ENCODE measurements at places on chromosomes 5 and 9.

GRCh38 chr9:31597977-31598376 is 786.5 kb upstream of the ACO1 start:
- DNase-seq: no peak

- DNase-seq: no peak
Measured at GRCh38 chr9:123070198-123070597, 36.7 kb downstream of the GPR21 start.

DNA sequence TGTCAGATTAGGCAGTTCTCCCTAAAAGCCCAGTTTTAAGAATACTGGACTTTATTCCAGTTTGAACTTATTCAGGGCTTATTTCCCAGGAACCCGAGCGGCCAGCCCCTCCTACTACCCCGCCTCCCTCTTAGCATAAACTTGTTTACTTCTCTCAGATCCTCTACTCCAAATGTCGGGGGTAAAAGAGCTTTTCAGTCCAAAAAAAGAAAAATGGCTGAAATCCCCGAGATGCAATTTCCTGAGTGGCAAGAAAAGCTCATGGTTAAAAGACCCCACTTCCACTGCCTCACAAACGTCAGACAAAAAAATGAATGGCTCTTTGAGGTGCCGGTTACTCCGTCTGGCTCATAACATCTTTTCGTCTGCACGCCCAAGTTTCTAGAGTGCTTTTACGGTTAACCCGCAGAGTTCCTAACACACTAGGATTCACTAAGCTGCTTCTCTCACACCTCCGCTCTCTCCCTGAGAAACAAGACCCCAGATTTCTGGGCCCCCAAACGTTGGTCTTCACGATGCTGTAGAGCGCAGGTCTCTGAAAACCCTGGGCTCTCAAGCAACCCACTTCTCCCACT is 402 bp downstream of the BRD8 start:
- peak; percentile 10 for DNase-seq

DNA sequence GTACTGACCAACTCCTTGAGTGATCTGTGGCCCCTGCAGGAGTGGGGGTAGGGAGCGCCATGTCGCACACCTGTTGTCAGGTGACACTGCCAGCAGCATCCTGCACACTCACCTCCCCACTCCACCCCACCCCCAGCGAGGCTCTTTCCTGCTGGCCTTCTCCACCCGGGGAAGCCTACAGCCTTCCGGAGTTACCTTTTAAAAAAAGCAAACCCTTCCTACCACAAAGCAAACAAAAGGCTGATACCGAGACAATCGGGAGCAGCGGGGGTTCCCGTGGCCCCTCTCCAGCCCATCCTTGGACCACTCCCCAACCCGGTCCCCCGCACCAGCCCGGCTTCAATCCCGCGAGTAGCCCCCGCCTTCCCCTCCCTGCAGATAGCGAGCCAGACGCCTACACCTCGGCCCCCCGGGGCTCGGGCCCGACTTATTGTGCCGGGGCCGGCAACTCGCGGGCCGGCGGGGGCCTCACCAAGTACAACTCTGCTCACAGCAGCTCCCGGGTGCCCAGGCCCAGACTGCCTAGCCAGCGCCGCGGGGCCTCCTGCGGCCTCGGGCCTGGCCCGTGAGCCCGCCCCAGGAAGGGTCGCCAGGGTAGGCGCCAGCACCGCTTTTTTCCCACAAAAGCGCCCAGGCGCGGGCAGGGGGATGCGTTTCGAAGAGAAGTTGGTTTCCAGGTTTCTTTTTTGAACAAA is 724 bp downstream of the MACROH2A1 start:
- no peak for DNase-seq

GRCh38 chr5:74313896-74314295 is 326.6 kb downstream of the ENC1 start:
- no peak for DNase-seq

DNA sequence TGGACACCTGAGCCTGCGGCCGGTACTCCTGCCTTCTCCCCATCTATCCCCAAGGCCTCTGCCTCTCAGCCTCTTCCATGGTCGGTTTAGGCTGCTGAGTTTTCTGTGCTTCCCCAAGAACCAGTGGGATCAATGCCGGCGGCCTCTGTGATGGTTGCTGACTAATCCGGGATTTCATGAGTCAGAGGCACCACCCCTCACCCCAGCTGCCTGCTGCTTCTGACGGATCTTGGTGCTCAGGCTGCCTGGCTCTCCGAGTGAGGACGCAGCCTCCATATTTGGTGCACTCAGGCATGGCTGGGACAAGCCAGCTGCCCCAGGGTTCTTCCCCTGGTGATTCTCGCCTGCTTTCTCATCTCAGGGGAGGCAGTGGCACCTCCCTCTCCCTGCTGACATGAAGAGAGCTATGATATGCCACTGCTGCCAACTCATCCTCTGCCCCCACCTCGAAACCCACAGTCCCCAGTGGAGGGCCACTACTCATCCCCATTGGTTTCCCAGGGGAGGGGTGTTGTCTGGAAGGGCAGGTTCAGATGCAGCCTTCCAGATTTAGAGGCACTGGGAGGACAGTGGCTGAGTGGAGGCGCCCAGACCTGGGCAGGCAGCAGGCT is 3.3 kb upstream of the MAN1B1 start:
- no peak for DNase-seq

DNA sequence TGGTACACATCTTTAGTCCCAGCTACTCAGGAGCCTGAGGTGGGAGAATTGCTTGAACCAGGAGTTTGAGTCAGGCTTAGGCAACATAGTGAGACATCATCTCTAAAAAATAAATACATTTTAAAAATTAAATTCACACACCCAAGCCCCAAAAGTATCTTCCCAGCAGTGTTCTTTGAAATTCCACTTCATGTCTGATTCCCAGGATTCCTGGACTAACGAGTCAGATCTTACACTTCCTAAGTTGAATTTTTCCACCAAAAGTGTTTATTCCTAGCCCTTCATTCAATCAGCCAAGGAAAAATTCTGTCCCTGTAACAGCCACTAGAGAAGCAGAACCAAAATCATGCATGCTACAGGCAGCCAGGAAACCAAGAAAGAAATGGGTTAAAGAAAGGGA is 970.9 kb downstream of the EFNA5 start:
- no peak for DNase-seq

DNA sequence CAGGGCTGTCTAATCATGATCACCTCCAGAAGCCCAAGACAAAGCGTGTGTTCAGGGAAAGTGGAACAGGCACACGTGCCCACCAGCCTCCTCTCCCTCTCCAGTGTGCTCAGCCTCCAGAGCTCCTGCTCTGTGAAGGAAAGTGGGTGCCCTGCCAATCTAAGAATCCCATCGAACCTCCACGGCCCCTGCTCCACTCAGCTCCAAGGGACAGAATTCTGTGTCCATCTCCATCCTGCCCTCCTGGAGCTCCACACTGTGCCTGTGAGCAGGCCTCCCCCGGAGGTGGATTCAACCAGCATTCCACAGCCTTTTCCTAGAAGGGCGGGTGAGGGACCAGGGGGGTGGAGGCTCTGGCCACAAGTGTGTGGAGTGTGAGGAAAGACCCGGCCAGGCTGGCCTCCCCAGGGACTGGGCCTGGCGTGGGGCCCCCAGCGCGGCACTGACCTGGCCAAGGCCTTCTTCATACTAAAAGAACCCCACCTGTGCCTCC is 6.0 kb downstream of the EEIG1 start:
- no peak for DNase-seq

- peak; percentile 61 for DNase-seq
Measured at GRCh38 chr5:142145106-142145900, 36.7 kb downstream of the NDFIP1 start.

GRCh38 chr9:21030389-21031035 is 928 bp downstream of the HACD4 start:
- DNase-seq: no peak

DNA sequence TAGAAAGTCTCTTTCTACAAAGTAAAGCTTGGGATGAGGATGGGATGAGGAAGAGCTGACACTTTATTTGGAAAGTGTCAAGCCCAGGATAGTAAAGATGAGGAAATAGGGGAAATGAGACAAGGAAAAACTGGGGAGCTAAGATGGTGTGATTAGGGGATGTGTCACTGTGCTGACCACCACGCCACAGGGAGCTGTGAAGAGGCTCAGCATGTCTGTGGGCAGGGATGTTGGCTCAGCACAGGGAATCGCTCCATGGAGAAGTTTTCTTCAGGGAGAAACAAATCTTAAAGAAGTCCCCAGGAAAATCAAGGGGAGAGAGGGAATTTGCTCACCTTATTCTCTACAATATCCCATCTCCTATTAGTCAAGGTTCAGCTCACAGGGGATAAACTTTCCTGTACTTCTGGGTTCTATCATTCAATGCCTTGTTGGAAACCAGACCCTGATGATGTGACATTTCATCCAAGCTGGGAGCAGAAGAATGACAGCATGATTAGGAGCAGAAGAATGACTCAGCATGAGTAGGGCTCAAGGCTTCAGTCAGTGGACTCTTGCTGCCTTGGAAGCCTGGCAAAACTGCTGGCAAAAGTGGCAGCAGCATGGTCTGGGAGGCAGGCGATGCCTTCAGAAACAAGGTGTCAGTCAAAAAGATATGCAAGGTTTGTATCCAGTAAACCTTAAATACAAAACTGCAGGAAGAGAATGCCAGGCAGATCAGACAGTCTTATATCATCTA is 4.9 kb downstream of the HSPB3 start:
- DNase-seq: no peak

GRCh38 chr9:33223696-33224095 is 16.3 kb upstream of the SPINK4 start:
- no peak for DNase-seq

DNA sequence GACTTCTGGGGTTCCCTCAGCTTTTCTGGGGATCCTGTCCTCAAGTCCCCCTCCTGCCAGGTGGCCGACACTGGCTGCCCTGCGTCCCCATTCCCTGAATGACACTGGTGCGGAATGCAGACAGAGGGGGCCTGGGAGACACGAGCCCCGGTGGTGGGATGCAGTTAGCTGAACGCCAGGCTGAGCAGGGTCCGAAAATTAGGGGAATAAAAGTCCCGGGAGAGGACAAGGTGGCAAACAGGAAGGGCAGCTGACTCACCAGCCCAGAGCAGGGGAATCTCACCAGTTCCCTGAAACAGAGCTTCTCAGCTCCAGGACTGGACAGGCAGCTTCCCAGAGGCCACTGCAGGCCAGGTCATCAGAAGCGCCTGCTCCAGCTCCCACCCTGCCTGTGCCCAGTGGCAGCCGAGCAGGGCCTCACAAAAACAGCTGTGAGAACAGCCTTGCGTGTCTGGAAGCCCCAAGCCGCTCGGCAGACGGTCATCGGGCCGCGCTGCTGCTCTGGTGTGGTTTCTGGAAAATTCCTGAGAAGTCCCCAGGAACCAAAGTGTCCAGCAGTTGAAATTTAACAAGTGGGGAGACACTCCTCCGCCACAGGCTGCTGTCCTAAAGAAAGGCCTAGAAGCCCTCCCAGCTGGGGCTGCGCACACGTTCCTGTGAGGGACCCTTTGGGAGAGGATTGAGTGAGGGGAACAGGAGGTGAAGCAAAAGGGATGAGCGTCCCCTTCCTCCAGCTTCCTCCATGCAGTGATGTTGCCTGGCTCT is 47.6 kb upstream of the EXOC3 start:
- no peak for DNase-seq

GRCh38 chr9:81374459-81375186 is 314.7 kb downstream of the TLE1 start:
- no peak for DNase-seq

GRCh38 chr9:15622318-15622971 is 69.6 kb downstream of the CCDC171 start:
- DNase-seq: no peak

DNA sequence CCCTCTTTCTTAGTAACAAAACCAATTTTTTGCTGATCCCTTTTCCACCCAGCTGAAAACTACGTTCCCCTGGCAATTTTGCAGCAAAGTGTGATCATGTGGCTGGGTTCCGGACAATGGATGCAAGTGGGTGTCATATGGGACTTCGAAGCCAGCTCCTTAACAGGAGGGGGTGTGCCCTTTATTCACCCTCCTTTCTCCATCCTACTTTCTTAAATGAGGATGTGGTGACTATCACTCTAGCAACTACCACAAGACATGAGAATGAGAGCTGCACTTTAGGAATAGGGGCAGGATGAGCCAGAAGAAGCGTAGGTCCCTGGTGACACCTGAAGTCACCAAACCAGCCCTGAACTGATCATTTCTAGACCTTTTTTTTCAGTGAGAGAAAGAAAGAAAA is 58.9 kb downstream of the IRF1 start:
- no peak for DNase-seq

- no peak for DNase-seq
Measured at GRCh38 chr9:38044706-38045105, 24.3 kb downstream of the SHB start.

All from SK-N-DZ (cell line).